ENCODE measurements at places on chromosomes 4 and X.
A peak's percentile ranks its signal among the peaks of the same experiment; 100 is the strongest.

- no peak for DNase-seq
Observed at GRCh38 chr4:30056016-30056766, 664.0 kb upstream of the PCDH7 start.

GRCh38 chr4:177315767-177316464 lies 6.2 kb downstream of the NEIL3 start:
- DNase-seq, result no peak

- no peak for DNase-seq
Observed at GRCh38 chrX:63765712-63766111, 19.3 kb downstream of the ARHGEF9 start.

GRCh38 chrX:139094671-139095592 lies 383.4 kb upstream of the FGF13 start:
- DNase-seq, result no peak

DNA sequence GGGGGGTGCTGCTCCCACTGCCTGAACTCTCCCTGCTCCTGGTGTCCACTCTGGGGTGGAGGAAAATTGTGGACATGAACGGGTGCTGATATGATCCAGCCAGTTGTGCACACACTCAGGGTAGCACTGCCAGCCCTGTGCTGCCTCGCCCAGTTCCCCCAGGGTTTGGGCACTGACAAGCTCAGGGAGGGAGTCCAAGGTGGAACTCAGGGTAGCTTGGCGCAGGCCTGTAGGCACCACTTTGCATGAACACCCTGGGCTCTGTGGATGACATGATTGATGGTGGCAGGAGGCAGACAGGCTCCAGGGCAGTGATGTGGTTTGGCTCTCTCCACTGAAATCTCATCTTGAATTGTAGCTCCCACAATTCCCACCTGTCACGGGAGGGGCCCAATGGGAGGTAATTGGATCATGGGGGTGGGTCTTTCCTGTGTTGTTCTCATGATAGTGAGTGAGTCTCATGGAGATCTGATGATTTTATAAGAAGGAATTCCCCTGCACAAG lies 572.0 kb upstream of the PABPC4L start:
- no peak for DNase-seq

DNA sequence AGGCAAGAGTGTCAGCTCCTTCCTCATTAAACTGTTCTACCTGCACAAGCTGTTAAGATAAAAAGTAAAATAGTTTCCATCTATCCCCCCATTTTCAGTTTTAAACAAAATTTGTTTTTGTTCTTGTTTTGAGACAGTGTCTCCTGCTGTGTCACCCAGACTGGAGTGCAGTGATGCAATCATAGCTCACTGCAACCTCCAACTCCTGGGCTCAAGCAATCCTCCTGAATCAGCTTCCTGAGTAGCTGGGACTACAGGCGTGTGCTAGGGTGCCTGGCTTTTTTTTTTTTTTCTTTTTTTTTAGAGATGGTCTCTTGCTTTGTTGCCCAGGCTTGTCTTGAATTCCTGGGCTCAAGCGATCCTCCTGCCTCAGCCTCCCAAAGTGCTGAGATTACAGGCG lies 105.4 kb downstream of the HS6ST2 start:
- no peak for DNase-seq

DNA sequence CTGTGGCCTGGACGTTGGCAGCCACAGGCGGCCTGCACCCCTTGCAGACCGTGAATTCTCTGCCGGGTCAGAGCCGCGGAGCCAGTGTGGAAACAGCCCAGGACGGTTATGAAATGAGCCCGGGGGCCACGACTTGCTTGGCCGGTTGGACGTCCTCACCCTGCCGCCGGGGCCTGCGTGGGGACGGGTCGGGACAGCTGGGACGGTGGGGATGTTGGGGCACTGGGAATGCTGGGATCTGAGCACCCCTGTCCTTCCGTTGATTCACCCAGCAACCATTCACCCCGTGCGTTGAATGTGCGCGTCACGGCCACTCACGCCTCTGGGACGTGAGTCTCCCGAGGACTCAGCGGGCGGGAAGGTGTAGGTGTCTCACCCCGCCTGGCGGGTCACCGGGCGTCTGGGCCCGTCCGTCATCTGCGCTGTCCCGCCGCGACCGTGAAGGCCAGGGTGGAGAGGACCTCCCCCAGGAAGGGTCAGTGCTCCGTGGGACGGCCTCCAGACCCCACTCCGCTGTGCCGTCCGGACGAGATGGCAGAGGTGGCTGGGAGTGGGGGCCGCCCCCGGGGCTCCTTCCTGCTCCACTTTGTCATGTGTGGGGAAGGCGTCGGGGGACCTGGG lies 4.5 kb upstream of the PLCXD1 start:
- DNase-seq, result peak; percentile 76

DNA sequence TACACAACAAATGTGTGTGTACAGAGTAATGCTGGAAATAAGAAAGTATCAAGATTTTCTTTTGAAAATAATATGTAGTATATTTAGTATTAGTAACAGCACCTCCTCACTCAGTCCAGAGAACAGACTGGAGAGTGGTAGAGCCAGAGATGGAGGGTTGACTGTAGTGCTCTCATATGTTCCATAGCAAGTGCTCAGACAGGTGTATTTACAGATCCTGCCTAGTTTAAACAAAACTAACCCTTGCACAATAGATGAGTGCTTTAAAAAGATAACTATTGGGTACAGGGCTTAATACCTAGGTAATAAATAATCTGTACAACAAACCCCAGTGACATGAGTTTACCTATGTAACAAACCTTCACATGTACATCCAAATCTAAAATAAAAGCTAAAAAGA lies 381.0 kb upstream of the EMCN start:
- DNase-seq, result no peak

DNA sequence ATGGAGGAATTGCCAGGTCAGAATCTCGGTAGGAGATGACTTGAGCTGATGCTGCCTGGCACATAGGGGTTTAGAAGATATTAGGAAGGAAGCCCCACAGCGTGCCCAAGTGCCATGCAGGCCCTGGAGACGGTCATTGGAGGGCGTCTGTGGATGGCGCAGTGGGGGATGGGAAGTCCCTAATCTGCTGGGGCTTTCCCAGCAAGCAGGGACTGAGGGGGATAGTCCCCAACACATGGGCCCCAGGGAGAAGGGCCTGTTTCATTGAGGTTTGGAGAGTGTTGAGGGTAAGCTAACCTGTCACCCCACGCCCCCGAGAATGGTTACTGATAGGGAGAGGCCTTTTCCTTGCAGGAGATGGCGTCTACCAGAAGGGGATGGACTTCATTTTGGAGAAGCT lies 7.8 kb downstream of the TAFAZZIN start:
- DNase-seq, result no peak

DNA sequence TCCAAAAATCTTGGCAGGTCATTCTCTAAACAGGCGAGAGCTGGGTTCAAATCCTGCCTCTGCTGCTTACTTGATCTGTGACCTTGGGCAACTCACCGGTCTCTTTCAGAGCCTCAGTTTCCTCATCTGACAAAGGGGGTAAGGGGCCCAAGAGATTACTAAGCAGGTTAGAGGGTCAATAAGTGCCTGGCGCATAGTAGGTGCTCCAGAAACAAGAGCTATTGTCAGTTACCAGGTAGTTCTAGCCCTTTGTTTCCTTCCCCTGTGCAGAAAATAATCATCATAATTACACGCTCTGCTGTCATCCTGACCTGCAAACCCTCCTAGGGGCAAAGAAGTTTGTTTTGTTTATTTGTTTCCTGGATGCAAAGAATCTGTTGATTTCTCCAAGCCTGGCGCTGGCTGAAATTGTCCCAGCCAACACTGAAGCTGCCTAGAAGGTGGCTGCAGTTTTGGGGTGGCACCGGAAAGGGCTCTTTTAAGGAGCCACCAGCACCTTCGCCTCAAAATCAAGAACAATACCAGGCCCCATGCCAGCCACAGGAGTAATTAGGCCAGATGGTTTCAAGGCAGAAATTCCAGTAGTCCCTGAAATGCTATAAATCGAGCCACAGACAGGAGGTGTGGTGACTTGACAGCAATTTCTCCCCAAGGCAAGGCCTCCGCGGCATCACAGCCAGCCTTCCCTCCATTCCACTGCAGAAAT lies 10.2 kb upstream of the KIAA0232 start:
- DNase-seq, result peak; percentile 18

- DNase-seq, result no peak
Observed at GRCh38 chrX:2903366-2903765, 25.8 kb downstream of the ARSD start.

- no peak for DNase-seq
Observed at GRCh38 chr4:75655562-75655961, 17.6 kb downstream of the G3BP2 start.

GRCh38 chrX:16212024-16212423 lies 44.7 kb downstream of the MAGEB17 start:
- DNase-seq, result peak; percentile 3

DNA sequence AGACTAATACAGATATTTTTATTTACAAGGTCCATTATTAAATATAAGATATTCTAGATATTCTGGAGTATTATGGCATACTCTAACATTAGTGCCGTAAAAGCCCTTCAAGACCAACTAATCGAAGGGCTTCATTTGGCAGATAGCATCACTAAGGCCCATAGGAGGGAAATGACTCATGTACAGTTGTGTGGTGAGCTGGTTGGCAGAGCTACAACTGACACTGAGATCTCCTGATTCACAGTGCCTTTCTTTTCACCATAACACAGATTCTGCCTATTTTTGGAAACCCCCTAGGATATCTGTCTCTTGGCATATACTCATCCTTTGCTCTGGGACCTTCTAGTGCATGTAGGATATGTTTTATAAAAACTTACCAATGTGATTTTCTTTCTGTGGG lies 201.7 kb upstream of the AFF2 start:
- no peak for DNase-seq

- DNase-seq, result no peak
Observed at GRCh38 chr4:138599965-138600364, 357.8 kb upstream of the SLC7A11 start.

GRCh38 chrX:113950081-113950678 lies 633.7 kb upstream of the HTR2C start:
- no peak for DNase-seq

DNA sequence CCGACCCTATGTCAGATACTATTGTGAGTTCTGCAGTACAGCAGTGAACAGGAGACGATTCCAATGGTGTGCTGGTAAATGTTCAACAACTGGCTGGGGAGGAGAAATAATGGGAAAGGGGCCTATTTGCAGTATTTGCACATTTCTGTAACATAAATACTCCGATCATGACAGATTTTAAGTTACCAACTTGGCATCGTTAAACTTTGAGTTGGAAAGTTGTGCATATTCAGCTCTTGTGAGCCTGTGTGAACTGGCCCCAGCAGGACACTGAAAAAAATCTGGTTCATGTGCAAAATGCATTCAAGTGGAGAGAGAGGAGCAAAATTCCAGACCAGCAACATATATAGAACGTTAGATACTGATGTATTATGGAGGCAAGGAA lies 175.0 kb downstream of the MAPK10 start:
- no peak for DNase-seq
